ENCODE measurements at places on chromosomes 11 and 22. TPM values are rescaled to one million over a fixed set of nuclear protein-coding genes. Genes with fewer than 3 reads are reported as not detected.

DNA sequence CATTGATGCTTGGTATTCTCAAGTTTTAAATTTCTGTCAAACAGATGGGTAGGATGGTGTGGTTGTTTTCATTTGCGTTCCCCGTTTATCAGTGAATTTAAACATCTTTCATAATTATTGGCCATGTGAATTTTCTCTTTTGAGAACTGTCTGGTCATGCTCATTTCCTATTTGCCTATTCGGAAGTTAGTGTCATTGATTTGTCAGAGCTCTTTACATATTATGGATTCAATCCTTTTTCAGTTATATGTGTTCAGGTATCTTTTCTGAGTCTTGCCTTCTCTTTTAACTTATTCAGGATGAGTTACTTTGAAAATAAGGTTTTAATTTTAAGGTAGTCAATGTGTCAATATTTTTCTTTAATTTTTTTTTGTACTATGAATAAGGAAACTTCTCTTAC is 315.7 kb downstream of the MN1 start:
- no peak for DNase-seq

- no peak for DNase-seq
These were observed 127.6 kb upstream of the PARVA start for GRCh38 chr11:12249590-12250260.

SLC29A2 gene
- 7.4 TPM for polyA plus RNA-seq

DNA sequence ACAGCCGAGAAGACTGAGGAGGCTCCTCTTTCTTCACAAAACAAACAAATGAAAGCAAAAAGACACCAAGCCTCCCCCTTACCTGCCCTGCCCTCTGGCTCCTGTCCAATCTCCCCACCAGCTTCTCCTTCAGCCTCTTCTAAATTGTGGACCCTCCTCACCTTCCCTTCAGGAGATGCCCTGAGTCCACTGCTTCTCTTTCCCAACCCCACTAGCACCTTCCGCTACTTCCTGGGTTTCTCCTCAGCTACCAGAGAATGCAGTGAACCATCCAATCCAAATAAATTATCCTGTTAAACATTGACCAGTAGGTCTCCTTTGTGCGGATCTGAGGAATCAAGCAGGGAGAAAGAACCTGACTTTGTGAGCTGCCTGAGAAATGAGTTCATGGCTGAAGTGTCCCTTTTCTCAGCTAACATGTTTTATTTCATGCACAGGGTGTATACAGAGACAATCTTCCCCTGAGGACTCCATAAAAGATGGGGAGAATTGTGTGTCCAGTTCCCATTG is 63.2 kb upstream of the VPREB1 start:
- no peak for DNase-seq

USP35 gene
- 5.9 TPM for polyA plus RNA-seq

CXCR5 gene
- not detected for polyA plus RNA-seq

GRCh38 chr22:17958166-17958565 is 66.2 kb downstream of the MICAL3 start:
- DNase-seq = no peak

GRCh38 chr11:81570669-81571068 is 1163.0 kb downstream of the FAM181B start:
- DNase-seq = no peak

DNA sequence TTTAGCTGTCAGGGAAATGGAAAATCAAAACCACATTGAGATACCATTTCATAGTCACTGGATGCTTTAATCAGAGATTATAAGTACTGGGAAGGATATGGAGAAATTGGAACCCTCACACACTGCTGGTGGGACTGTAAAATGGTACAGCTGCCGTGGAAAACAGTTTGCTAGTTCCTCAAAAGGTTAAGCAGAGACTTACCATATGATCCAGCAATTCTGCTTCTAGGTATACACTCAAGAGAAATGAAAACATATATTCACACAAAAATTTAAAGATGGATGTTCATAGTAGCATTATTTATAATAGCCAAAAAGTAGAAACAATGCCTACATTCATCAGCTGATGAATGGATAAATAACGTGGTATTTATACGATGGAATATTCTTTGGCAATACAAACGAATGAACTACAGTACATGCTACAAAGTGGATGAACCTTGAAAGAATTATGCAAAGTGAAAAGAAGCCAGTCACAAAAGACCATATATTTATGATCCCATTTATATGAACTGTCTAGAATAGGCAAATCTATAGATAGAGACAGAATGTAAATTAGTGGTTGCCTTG is 23.0 kb downstream of the RNF121 start:
- no peak for DNase-seq

OR51B5 gene
- polyA plus RNA-seq = 0.61 TPM

NRIP3 gene
- 2.5 TPM for polyA plus RNA-seq

GRCh38 chr11:35944503-35945136 is 758 bp downstream of the LDLRAD3 start:
- no peak for DNase-seq

- no peak for DNase-seq
These were observed 84.7 kb upstream of the GDPD4 start for GRCh38 chr11:77386178-77386577.

DNA sequence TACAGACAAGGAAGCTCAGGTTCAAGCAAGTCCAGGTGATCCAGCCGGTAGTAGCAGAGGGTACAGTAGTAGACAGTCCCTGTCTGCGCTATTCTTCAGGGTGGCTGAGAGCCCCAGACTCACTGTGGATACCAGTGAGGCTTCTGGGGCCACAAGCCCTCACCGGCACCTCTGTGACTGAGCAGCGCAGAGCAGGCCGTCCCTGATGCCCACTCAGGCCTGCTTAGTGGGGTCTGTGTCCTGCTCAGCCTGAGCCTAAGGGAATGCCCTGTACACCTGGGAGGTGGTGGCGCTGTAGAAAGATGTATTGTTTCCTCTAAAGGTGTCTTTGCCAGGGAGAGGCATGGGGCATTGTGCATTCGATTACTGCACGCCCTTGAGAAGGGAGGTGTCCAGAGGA is 143.8 kb downstream of the CACNA1I start:
- DNase-seq = no peak

GRCh38 chr11:27933992-27934829 is 173.7 kb downstream of the KIF18A start:
- no peak for DNase-seq

DNA sequence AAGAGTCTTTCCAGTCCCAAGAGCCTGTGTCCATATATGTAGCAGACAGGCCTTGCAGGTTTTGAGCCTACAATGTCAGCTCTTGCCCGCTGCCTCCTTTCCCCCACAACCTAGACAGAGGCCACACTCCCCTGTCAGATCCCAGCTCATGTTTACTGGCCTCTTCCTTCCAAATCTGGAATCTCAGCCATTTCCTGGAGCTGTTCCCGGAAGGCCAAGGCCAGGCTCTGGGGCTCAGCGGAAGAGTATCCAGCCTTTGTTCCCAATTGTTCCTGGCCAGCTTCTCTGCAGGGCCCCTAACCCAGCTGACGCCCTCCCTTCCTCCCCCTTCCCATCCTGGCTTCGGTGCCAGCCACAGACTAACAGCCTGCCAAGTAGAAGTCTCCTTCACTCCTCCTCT is 1.0 kb upstream of the ROBO4 start:
- peak; percentile 57 for DNase-seq

DNA sequence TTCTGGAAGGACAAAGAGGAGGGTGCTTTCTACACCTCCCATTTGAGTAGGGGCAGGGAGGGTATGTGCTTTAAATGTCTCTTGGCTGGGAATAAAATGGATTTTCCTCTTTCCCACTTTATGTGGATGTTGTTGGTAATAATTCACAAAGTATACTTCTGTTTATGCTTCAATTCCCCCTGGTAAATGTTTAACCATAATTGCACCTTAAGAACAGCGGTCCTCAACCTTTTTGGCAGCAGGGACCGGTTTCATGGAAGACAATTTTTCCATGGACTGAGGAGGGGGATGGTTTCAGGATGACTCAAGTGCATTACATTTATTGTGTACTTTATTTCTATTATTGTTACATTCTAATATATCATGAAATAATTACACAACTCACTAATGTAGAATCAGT is 4.0 kb upstream of the TP53AIP1 start:
- no peak for DNase-seq

DNA sequence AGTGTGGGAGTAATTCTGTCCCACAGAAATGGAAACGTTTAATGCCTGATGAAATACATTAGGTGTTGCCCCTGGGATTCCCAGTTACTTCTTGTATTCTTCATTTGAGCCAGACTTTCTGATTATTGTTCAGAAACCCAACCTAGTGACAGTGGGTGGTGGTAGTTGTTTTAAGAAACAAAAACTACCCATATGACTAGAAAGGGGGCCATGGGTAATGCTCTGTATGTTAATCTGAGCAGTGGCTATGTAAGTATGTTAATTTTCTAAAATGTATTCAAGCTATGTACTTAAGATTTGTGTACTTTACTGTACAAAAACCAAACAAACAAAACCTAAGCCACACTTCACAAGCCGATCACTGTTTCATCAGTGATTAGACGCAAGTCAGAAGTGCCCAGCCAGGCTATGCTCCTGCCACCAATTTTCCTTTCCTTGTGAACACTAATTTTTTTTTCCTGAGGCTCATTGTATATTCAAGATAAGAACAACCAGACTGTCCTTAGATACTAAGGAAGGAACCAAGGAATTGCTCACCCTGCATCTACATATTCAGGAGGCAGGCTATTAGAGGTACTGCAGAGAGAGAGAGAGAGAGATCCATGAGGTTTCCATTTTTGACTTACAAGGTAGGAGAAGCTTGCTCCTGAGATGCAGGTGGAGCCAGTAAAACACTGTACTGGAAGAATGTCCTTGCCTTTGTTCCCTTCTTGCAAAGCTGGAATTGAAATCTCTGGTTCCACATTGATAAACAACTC is 122.7 kb downstream of the DBX1 start:
- no peak for DNase-seq

- DNase-seq = no peak
These were observed 24.0 kb downstream of the PAX6 start for GRCh38 chr11:31786996-31787685.

ASCL2 gene
- 1.3 TPM for polyA plus RNA-seq

GAB4 gene
- not detected for polyA plus RNA-seq

GLYAT gene
- not detected for polyA plus RNA-seq

DNA sequence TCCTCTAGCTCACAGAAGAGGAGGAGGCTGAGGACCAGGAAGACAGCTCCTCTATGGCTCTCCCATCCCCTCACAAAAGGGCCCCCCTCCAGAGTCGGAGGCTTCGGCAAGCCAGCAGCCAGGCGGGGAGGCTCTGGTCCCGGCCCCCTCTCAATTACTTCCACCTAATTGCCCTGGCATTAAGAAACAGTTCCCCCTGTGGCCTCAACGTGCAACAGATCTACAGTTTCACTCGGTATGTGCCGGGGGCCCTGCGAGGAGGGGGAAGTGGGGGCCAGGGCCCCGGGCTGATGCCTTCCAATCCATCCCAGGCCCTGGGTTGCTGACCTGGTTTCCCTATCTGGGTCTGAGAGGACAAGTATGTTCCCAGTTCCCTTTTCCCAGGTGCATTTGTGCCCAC is 7.9 kb downstream of the FOXR1 start:
- DNase-seq = no peak

DNA sequence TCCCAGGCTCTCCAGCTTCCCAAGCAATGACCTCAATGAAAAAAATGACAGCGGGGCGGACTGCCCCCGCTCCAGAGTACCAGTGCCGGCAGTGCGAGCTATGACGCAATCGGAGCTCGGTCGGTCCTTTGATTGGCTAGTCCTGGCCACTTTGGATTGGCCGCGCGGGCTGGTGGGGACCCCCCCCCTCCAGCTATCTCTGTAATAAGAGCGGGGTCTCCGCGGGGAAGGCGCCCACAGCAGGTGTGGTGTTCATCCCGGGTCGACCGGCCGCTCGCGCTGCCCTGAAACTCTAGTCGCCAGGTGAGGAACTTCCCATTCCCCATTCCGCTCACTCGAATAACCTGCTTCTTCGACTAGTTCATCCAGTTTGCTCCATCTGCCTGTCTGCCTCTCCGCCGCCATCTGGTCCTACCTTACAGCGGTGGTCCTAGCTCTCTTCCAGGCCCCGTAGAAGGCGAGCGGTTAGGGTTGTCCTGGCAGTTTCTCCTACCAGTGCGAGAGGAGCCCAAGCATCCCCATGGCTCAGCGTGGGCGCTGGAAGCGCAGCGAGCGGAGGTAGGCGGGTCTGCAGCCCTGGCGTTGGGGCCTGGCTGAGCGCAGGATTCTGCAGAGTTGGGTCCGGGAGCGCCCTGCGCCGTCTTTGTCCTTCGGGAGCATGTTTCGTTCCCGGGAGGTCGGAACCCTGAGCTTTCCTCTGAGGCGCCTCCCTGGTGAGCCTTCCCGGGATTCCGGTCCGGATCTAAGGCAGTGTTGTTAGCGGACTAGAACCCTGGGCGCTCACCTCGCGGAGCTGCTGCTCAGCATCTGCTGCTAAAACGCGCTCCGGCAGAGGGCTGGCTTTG is at the start of gene CALCB:
TSS of gene CALCB (plus strand) at position 233 of the 845 bp plus-strand sequence. CDS start 1,126 bp downstream, outside the sequence.
- DNase-seq = peak; percentile 21

HMGXB4 gene
- polyA plus RNA-seq = 35.1 TPM

DNA sequence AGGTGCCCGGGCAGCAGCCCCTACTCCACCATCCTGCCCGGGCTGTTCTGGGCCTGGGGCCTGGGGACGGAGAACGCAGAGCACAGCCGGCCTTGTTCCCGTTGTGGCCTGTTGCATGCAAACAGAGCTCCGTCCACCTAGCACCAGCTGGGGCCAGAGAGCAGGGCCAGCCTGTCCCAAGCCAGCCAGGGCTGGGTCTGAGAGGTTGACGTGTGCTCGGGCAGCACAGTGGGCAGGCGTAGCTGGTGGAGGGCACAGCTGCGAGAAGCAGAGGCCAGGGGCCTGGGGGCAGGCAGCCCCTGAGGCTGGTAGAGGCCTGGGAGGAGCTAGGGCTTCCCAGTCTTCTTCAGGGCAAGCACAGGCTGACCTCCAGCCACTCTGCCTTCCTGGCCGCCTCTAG is 1192.6 kb downstream of the BRD1 start:
- DNase-seq = no peak

DNA sequence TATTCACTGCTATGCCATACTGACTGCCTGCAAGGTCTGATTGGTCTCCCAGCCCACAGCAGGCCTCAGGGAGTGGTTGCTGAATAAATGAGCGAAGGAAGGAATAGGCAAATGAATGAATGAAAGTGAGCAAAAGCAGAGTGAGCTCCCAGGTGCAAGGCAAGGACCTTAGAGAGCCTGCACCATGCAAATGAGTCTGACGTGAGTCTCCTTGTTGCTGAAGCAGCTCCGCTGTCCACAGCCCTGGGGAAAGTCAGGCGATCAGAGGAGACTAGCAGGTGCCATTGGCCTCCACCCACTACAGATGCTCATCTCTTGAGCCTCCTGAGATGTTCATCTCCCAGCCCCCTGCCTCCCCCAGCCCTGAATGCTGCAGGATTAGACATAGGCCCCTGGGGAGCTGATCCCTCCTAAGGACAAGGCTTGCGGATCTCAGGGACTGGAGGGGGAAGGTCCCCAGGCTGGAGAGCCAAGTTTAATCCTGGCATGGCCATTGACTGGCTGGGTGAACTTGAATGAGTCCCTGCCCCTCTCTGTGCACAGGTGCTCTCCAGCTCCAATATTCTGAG is 22.1 kb downstream of the GDPD5 start:
- DNase-seq = no peak

GRCh38 chr22:23530766-23531282 is 49.3 kb downstream of the IGLL1 start:
- DNase-seq = no peak

GRCh38 chr11:20131788-20132666 is 28.2 kb downstream of the DBX1 start:
- peak; percentile 54 for DNase-seq

GRCh38 chr11:115489466-115489865 is 14.7 kb downstream of the CADM1 start:
- DNase-seq = no peak

GRCh38 chr11:134020598-134020997 is 48.3 kb upstream of the JAM3 start:
- DNase-seq = no peak
